Bone marrow (tissue), 2 donors: ENCODE measurements at places on chromosomes 2 and 18.

- no peak for DNase-seq
Measured at GRCh38 chr2:139854769-139855483, 1074.7 kb upstream of the NXPH2 start.

DNA sequence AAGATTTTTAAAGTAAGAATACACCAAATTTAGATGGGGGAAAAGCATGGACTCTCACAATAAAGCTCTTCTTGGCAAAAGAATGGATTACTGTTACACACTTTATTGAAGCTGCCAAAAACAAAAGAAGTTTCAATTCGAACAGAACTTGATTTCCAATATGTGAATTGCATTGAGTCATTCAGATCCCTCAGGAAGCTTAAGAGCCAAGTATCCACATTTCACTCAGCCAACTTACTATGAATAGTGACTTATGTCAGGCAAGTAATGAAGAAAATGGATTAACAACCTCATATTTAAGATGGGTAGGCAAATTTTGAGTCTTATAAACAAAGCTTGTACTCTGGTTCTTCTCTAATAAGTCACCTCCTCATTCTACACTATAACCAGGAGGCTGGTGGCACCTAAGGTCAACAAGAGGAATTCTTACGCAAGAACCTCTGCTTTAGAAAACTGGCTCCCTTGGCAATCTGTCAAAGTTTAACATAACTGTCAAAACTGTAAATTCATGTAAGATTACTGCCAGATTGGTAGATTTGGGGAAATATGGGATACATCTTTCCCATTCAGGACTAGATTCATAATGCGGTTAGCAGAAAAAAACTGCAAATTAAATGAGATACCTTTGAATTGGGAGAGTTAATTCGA is 6.0 kb downstream of the HADHA start:
- no peak for DNase-seq

DNA sequence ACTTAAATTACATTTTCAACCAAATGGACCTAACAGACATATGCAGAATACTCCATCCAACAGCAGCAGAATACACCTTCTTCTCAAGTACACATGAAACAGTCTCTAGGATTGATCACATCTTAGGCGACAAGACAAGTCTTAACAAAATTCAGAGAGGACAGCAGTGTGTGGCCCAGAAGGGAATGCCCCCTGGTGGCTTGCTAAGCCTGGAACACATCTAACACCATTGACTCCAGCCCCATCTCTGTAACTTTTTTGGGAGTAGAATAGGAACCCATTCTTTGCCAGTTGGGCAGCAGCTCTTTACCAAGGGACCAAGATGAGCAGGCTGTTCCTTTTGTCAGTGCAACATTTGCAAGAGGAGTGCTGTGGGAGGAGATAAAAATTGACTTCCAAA is 249.9 kb downstream of the PLCL1 start:
- DNase-seq: no peak

GRCh38 chr2:143451642-143452281 is 322.5 kb downstream of the ARHGAP15 start:
- DNase-seq: peak; percentile 81

GRCh38 chr2:229686122-229686919 is 28.0 kb downstream of the DNER start:
- no peak for DNase-seq

GRCh38 chr18:45901654-45902210 is 65.4 kb downstream of the EPG5 start:
- DNase-seq: no peak

- no peak for DNase-seq
Measured at GRCh38 chr18:56501896-56502295, 136.5 kb downstream of the TXNL1 start.

DNA sequence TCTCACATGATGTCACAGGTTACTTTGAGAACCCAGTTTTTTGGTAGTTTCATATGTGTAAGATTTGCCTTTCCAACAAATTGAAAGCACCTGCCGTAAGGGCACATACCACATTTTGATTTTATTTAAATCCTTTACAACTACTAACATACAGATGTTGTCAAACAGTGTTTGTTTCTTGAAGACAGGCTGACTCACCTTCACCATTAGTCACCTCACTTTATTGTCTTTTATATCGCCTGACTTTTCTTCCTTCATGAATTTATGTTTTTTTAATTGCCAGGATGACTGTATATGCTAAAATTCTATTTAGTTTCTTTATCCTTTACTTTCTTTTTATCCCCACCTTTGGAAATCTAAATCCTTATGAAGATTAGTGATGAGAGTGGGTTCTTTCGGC is 886.7 kb downstream of the SUCLG1 start:
- no peak for DNase-seq

DNA sequence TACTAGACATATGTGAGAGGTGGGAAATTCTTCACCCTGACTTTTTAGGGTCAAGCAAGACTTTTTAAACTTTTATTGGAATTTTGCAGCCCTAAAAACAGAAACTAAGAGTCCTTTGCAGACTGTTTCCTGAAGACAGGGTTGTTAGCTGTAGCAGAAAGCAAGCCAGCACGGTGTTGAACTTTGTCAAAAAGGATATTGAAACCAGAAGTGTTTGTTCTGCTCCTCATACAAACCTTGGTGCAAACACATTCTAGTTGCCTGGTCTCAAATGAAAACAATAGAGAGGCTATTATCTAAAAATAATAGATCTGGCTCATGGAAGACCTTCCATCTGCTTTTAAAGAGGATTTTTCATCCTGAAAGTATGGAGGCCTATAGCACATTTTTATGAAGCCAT is 65.8 kb upstream of the IGFBP5 start:
- no peak for DNase-seq
